ENCODE measurements at places on chromosomes 7 and 10.
A peak's percentile ranks its signal among the peaks of the same experiment; 100 is the strongest.

GRCh38 chr7:85229544-85229943, 42.7 kb upstream of the SEMA3D start:
- no peak for DNase-seq

- no peak for DNase-seq
Measured at GRCh38 chr7:19239951-19240350, 94.7 kb upstream of the FERD3L start.

DNA sequence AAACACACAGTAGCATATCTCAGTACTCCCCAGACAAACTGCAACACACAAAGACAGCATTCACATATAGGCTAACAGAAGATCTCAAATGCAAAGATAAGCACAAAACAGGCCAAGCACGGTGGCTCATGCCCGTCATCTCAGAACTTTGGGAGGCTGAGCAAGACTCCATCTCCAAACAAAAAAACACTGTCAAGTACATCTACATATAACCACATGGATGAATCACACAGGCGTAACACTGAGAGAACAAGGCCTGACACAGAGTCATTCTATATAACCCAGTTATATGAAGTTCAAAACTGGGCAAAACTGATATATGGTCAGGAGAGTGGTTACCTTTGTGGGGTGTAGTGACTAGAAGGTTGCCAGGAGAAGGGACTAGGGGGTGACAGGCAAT, 506.4 kb downstream of the KCNMA1 start:
- DNase-seq = no peak

DNA sequence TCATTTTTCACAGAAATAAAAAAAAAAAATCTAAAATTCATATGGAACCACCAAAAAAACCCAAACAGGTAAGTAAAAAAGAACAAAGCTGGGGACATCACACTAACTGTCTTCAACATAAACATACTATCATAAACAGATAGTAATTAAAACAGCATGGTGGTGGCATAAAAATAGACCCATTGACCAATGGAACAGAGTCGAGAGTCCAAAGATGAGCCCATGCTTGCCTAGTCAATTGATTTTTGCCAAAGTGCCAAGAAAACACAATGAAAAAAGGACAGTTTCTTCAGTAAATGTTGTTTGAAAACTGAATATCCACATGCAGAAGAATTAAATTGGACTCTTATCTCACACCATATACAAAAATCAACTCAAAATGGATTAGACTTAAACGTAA, 513.2 kb upstream of the PHF14 start:
- no peak for DNase-seq

DNA sequence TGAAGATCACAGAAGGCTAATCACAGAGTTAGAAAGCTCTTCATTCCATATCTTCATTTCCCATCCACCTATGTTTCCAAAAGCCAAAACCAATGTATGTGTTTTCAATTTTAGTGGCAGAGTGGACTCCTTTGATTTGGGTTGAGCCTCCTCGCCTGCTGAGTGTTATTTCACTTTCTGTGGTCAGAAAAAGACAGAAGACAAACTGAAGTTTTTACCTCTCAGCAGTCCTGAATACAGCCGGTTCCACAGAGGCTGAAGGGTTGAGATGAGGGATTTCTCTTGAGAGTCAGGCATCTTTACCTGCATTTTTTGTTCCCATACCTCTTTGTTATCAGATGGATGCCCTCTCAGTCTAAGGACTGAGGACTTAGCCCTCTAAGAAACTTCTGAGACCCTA, 659.6 kb downstream of the CCSER2 start:
- DNase-seq = no peak

GRCh38 chr7:138656952-138657351, 44.2 kb downstream of the SVOPL start:
- DNase-seq = no peak

- DNase-seq = no peak
Measured at GRCh38 chr7:28855538-28856217, 102.5 kb downstream of the TRIL start.

- no peak for DNase-seq
Measured at GRCh38 chr7:141648276-141649114, 53.5 kb downstream of the DENND11 start.

DNA sequence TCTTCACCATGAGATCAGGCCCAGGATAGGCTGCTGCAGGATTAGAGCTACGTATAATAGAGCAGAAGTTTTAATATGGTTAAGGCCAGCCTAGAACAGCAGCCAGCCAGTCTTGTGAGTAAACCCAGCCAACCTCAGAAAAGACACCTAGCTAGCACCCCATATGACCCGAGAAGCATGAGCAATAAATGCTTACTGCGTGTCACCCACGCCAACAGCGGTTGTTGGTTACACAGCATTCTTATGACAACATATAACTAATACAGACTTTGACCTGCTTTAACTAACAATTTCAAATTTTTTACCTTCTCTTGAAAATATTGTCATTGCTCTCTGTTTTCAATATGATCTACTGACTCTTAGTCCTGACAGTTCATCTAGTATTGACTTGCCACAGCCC, 105.7 kb downstream of the HBP1 start:
- DNase-seq = no peak

GRCh38 chr7:29285444-29285793, 90.8 kb downstream of the CHN2 start:
- DNase-seq = no peak

DNA sequence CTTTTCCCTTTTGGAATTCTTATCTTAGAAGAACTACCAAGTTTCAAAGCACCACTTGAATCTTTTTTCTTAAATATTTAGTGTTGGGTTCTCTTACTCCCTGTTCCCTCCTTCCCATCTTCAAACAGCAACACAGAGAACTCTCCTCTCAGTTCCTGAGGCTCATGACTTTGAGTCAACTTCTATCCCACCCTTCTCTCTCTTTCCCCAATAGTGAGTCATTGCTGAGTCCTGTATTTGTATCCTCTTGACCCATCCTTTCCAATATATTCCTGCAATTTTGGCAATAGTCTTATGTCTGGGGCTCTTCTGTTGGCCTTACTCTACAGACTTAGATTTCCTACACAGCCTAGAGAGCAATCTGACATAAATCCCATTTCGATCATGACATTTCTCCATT, 20.8 kb upstream of the JCAD start:
- no peak for DNase-seq

DNA sequence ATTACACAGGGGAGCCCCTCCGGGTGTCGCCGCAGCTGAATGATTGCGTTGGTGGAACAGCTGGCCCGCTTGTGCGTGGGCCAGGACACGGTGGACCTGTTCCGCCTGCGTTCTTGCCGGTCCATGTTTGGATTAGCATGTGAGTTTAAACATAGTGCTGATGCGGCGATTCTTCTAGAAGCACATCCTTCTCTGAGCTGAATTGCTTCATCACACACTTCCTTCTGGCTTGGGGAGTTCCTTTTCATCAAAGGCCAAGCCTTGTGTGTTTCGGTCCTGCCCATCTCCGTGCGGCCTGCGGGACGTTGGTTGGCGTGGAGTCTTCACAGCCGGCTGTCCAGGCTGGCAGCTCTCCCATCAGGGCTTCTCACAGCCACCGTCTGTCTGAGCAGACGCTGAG, 45.5 kb upstream of the SLC29A4 start:
- DNase-seq = peak; percentile 48

DNA sequence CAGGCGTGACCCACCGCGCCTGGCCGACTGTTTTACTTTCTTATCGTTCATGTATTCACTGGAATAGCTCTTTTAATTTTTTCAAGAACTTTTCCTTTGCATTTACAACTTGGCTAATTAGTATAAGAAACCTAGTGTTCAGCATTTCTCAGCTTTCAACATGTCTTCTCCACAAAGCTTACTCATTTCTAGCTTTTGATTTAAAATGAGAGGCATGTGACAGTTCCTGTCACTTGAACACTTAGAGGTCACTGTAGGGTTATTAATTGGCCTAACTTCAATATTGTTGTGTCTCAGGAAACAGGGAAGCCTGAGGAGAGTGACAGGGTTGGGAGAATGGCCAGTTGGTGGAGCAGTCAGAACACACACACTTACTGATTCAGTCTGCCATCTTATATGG, 125.1 kb upstream of the GPR22 start:
- no peak for DNase-seq

GRCh38 chr10:10477844-10478243, 539.8 kb upstream of the CELF2 start:
- no peak for DNase-seq

- peak; percentile 17 for DNase-seq
Measured at GRCh38 chr7:44962483-44963251, 16.1 kb downstream of the MYO1G start.

- DNase-seq = no peak
Measured at GRCh38 chr7:24595671-24596418, 22.6 kb downstream of the PALS2 start.

DNA sequence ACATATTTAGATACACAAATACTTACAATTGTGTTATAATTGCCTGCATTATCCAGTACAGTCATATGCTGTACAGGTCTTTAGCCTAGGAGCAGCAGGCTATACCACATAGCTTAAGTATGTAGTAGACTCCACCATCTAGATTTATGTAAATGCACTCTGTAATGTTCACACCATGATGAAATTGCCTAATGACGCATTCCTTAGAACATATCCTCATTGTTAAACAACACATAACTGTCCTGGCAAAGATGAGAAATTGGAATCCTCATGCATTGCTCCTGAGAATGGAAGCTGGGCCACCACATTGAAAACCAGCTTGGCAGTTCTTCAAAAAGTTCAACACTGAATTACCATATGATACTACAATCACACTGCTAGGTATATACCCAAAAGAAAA, 1002.8 kb upstream of the CELF2 start:
- DNase-seq = no peak

- peak; percentile 85 for DNase-seq
Measured at GRCh38 chr10:99532687-99533495, at the start of gene NKX2-3. Gene NKX2-3 (plus strand): TSS chr10:99532942. CDS start chr10:99533132, 190 bp downstream.

DNA sequence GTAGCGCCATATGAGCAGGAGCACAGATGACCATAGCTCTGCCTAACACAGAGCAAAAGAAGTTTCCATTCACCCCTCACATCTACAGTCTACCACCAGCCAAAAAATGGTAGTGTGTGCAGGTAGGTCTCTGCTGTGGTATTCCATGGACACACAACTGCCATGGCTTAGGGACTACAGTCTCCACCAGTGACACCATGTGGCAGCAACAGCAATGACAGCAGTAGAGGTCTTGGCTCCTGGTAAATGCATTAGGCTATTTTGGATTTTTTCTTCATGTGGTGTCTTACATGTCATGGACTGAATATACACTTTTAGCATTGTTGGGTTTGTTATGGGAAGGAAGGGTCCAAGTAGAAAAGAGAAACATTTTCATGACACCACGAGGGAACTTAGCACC, 70.1 kb upstream of the CABCOCO1 start:
- peak; percentile 4 for DNase-seq

GRCh38 chr7:2224491-2224928, 8.2 kb downstream of the MAD1L1 start:
- no peak for DNase-seq

GRCh38 chr7:23105086-23105643, 420 bp upstream of the KLHL7 start:
- no peak for DNase-seq

DNA sequence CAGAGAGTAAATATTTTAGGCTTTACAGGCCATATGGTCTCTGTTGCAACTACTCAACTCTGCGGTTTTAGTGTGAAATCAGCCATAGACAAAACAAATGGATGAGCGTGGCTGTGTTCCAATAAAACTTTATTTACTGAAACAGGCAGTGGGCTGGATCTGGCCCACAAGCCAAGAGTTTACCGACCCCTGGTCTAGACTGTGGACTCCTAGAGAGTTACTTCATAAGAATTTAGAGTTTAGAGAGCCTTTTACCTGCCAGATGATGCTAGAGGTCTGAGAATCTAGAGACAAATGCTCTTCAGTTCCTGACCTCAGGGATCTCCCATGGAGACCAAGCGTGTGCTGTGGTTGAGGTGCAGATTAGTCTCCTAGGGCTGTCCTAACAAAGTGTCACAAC, 174.8 kb downstream of the PTEN start:
- no peak for DNase-seq

- DNase-seq = no peak
Measured at GRCh38 chr7:48250441-48250951, 79.2 kb downstream of the ABCA13 start.

DNA sequence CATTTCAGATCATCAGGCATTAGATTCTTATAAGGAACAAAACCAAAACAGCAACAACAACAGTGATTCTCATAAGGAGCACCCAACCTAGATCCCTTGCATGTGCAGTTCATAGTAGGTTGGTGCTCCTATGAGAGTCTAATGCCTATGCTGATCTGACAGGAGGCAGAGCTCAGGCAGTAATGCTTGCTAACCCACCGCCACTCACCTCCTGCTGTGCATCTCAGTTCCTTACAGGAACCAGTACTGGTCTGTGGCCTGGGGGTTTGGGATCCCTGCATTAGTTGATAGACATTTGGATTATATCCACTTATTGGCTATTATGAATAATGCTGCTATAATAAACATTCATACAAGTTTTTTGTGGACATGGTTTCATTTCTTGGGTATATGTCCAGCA, 14.0 kb downstream of the MKLN1 start:
- DNase-seq = no peak

DNA sequence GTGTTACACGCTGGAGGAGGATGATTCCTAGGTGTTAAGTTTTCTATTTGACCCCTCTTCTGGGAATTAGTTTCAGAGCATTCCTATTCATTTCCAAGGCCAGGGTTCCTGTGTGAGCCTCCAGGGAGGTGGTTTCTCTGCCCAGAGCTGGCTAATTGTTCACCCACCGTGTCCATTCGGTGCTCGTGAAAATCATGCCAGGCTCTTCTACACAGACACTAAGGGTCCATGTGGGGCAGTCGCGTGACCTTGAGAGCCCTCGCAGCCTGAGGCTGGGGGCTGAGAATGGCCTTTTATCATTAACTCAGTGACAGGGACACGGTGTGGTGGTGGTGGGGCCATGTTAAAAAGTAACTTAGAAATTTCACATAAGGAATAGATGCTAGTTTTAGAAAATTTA, 83.7 kb downstream of the EMX2 start:
- no peak for DNase-seq

DNA sequence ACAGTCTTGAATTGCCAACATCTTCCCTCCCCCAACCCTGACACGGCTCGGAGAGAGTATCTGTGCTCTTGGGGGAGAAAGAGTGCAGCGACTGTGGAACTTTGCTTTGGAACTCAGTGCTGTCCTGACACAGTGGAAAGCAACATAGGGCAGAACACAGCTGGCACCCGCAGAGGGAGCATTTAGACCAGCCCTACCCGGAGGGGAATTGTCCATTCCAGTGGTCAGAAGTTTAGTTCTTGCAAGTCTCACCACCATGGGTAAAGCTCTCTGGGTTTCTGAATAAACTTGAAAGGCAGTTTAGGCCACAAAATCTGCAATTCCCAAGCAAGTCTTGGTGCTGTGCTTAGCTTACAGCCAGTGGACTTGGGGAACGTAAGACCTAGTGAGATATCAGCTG, 34.9 kb downstream of the TFEC start:
- DNase-seq = no peak

GRCh38 chr7:121499624-121500023, 103.5 kb upstream of the FAM3C start:
- no peak for DNase-seq

DNA sequence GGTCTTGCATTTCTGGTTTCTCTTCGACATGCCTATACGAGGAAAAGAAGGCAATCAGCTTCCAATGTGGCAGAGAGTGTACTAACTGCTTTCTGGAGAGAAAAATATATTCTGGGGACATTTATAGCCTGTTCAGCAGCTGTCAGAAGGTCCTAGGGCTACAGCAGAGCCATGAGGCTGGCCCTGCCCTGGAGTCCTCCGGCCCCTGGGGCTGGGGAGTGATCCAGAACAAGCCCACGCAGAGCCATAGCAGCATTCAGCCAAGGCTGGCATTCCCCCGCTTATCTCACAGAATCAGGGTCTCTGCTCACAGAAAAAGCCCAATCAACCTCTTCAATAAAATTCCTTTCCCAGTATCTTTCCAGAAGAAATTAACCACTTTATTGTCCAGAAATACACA, 48.9 kb downstream of the FZD1 start:
- no peak for DNase-seq

- DNase-seq = no peak
Measured at GRCh38 chr7:132509643-132510042, 66.6 kb downstream of the PLXNA4 start.
